ENCODE measurements at places on chromosomes 7 and 10.

GRCh38 chr7:91165846-91166230 is 98.4 kb upstream of the FZD1 start:
- no peak for DNase-seq

GRCh38 chr7:128318691-128319090 is 25.0 kb downstream of the RBM28 start:
- DNase-seq: no peak

- no peak for DNase-seq
These were observed 24.5 kb downstream of the HHEX start for GRCh38 chr10:92714152-92714845.

GRCh38 chr10:88624840-88625239 is 38.3 kb downstream of the LIPJ start:
- no peak for DNase-seq

DNA sequence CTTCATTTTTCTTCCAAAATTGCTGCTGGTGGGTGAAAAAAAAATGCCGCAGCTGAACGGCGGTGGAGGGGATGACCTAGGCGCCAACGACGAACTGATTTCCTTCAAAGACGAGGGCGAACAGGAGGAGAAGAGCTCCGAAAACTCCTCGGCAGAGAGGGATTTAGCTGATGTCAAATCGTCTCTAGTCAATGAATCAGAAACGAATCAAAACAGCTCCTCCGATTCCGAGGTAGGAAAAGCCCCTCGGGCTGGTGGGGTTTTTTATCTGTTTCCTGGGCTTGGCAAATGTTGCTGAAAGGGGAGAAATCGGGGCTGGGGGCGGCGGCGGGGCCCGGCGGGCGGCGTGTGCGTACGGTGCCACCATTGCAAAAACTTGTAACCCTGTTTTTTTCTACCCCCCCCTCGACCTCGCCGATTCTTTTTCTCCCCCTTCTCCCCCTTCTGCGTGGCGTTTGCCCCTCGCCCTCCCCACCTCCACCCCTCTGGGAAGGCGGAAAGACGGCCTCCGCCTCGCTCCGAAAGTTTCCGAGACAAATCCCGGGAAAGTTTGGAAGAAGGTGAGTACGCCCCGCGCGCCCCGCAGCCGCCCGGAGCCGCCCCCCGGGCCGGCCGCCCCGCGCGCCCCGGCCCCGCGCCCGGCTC is 789 bp downstream of the TCF7L2 start:
- no peak for DNase-seq

DNA sequence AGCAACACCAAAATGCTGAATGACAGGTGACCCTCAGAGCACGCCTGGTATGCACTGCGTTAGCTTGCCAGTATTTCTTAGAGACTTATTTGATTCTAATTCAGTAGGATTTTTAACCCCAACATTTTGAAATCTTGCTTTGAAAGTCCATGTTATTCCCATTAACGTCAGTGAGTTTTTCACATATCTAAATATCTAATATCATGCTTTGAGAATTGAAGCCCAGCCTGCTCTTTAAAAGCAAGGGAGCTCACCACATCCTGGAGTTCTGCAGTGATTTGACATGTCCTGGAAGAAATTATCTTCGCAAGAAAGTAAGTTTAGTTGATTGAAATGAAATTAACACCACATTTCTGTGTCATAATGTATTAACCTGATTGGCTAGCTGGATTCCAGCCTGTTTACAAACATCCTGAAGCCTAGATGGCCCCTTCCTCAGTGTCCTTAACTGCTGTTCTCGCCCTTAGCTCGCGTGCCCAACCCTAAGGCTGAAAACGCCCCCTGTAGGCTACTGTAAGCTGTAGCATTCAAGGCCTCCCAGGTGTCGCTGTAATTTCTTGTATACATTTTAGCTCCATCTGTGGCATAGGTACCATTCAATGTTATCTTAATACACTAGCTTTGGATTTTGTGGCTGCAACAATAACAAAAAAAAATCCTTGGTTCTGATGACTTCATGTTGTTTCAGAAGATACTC is 191.5 kb downstream of the MGMT start:
- DNase-seq: no peak

- DNase-seq: no peak
These were observed 277.9 kb downstream of the HPSE2 start for GRCh38 chr10:98957801-98958200.

DNA sequence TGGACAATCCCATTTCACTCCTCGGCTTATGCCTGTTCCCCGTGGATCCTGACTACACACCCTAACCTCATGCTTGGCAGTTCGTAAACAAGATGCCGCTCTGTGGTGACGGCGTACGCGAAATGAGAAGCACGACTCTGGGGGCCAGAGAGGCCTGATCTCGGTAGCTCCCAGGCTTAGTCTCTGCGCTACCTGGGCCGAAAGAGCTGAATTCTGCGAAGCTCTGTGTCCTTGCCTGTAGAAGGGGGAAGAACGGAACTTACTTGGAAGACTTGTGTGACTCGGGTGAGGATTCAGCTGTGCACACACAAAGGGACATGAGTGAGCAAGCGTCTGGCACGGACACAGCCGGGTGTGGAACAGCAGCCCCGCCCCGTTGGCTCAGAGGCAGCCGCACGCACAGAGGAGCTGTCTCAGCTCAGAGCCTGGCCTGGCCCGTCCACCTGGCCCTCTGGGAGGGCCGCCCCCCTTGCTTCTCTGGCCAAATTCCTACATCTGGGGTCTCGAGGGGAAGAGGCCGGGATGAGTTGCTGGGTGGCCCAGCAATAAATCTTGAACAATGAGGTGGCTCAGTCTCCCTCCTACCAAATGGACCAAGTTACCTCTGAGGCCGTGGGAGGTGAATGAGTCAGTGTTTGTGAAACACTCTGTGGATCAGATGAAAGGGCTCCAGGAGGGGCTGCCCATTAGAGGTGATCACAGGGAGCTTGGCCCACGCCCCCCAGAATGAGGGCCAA is 83.8 kb downstream of the PDGFA start:
- no peak for DNase-seq

GRCh38 chr10:63421591-63421990 is 44.2 kb downstream of the JMJD1C start:
- DNase-seq: no peak

DNA sequence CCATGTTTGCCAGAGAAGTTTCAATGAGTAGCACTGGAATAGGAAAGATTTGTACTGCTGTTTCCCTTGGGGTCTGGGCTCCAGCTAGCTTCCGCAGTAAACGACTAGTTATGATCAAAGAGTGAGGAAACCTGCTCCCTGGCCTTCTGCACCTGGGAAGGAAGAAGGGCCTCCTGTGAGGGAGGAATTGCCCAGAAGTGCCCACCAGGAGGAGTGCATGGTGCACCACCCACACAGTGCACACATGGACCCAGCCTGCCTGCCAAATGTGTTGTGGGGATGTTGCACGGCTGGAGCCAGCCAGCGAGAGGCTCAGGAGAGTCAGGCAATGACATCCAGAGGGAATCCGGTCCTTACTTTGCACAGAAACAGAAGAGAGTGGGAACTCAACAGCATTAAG is 27.0 kb upstream of the FAM107B start:
- no peak for DNase-seq

DNA sequence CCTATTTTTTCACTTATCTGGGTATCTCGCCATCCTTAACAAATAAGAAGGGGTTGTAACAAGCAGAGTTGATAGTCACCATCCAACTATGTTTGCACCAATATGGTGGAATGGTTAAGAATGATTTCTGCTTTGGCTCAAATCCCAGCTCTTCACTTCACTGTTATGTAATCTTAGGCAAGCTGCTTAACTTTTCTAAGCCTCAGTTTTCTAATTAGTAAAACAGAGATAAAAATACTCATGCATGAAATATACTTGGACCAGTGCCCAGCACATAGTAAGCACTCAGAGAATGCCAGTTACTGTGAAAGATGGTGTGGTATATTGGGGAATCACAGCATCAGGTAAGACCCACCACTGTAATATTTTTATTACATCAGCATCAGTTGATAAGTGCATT is 33.6 kb downstream of the ABCB1 start:
- no peak for DNase-seq

All from activated gamma-delta T cell treated with anti-CD3 and anti-CD28 coated beads, Interleukin-2, amount 50 U/mL, for 16 hours (primary cell).